ENCODE measurements at places on chromosomes 7 and 10. TPM values are rescaled to one million over a fixed set of nuclear protein-coding genes. Genes with fewer than 3 reads are reported as not detected.

- DNase-seq: no peak
- H3K4me3 ChIP-seq: no peak overlapping the region
- H3K27me3 ChIP-seq: no peaks in the 10 kb centered on the region
- H3K27ac ChIP-seq: no peak overlapping the region
- no peaks in the 10 kb centered on the region for H3K36me3 ChIP-seq
Observed at GRCh38 chr10:75858339-75858738, 426.9 kb downstream of the LRMDA start.

- no peak overlapping the region for H3K4me3 ChIP-seq
- H3K27ac ChIP-seq: no peak overlapping the region
- DNase-seq: no peak
- no peaks in the 10 kb centered on the region for H3K27me3 ChIP-seq
- no peaks in the 10 kb centered on the region for H3K36me3 ChIP-seq
Observed at GRCh38 chr10:113480851-113481502, 71.9 kb upstream of the HABP2 start.

DNA sequence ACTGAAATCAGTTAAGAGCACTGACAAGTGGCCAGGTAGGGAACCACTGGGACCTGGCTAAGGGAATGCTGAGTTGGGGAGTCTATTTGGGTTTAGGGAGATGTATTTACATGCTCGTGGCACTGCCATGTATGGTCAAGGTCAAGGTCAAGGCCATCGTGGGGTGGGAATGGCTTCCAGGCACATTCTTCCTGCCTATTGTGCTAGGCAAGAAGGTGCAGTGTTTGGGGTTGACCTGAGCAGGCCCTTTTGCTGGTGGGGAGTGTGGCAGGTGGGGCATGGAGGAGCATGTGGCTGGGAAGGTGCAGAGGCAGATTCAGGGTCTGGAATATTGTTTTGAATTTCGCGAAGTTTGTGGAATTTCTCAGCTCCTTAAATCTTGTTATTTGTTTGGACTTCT is 17.8 kb downstream of the FAM241B start:
- peaks cover 53% of the 10 kb centered on the region for H3K4me1 ChIP-seq
- H3K27me3 ChIP-seq: peaks cover 3% of the 10 kb centered on the region
- H3K36me3 ChIP-seq: no peaks in the 10 kb centered on the region

GRCh38 chr10:133264461-133264860 is 12.2 kb downstream of the ADAM8 start:
- no peak for DNase-seq
- H3K27ac ChIP-seq: no peak overlapping the region
- no peak overlapping the region for H3K4me3 ChIP-seq

- peaks cover 7% of the 10 kb centered on the region for H3K36me3 ChIP-seq
- H3K27me3 ChIP-seq: no peaks in the 10 kb centered on the region
- no peak overlapping the region for H3K27ac ChIP-seq
- H3K4me1 ChIP-seq: peaks cover 13% of the 10 kb centered on the region
- H3K4me3 ChIP-seq: no peak overlapping the region
- no peak for DNase-seq
Observed at GRCh38 chr7:42934291-42934690, 2.1 kb downstream of the MRPL32 start.

DNA sequence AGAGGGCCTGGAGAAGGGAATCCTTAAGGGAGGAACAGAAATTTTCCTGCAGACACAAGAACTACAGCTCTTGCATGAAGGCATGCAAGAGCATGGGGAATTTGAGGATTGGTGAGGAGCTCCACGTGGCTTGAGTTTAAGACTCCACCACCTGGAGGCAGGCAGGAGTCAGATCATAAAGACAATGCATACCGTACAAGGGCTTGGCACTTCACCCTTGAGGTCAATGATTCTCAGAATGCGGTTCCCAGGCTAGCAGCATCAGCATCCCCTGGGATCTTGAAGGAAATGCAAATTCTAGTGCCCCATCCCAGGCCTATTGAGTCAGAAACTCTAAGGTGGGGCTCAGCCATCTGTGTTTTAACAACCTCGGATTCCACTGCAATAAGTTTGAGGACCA is 143.8 kb downstream of the C7orf25 start:
- no peak for DNase-seq
- no peak overlapping the region for H3K4me3 ChIP-seq

DNA sequence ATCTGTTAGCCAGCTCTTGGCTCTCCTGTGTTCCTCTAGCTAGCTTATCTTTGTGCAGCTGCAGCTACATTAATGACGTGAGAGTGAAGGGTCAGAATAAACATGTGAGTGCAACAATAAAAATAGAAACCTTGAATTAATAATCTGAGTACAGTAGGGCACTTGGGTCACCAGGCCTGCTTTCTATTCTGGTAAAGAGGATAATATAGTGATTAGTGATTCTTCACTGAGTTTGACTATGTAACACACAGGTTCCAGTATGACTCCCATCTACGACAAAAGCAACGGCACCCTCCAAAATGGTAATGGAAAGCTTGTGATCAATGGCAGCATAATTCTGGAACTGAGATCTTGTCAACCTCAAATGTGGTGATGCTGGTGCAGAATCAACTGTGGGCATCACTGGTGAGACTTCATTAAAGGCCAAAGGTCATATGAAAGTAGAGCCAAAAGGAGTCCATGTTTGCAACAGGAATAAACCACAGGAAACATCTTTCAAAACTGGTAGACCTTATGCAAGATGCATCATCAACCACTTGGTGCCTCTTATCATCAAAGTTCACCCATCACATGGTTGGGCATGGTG is 77.6 kb downstream of the NRBF2 start:
- no peaks in the 10 kb centered on the region for H3K36me3 ChIP-seq
- H3K27ac ChIP-seq: no peak overlapping the region
- peaks cover 3% of the 10 kb centered on the region for H3K4me1 ChIP-seq
- no peak for DNase-seq
- H3K4me3 ChIP-seq: no peak overlapping the region

DNA sequence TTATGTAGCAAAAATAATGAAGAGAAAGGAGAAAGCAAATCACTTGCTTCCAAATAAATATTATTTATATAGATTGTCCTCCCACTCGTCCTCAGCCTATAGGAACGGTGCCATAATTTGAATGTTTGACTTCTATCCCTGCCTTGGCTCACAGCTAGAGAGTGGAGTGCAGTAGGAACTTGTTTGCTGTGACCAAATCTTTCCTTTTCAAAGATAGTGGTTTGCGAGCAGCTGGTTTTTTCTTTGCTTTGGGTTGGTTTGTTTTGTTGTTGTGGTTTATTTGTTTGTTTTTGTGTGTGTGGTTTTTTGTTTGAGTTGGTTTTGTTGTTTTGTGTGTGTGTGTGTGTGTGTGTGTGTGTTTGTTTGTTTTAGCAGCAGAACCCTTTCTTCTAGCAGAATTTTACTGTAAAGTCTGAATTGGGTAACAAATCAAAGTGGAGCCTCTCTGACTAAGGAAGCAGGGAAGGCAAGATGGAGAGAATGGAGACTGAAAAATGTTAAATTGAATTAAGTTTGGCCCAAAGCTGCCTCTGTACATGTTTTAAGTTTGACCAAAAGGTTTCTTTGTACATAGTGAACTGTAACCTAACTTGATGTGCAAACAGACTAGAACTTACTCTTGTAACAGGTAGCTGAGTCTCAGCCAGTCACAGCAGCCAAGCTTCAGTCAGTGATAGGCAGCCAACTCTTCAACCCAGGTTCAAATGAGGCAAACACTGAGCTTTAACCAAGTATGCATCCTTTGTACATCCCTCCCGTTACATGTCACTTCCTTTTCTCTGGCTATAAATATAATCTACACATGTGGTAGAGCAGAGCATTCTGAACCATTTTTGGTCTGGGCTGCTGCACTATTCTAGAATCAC is 149.5 kb upstream of the LRGUK start:
- H3K36me3 ChIP-seq: no peaks in the 10 kb centered on the region
- H3K27ac ChIP-seq: no peak overlapping the region
- DNase-seq: no peak
- no peak overlapping the region for H3K4me3 ChIP-seq

- H3K4me1 ChIP-seq: no peaks in the 10 kb centered on the region
- peaks cover 2% of the 10 kb centered on the region for H3K36me3 ChIP-seq
- no peak overlapping the region for H3K27ac ChIP-seq
Observed at GRCh38 chr10:102963756-102964025, 45.6 kb downstream of the CNNM2 start.

DNA sequence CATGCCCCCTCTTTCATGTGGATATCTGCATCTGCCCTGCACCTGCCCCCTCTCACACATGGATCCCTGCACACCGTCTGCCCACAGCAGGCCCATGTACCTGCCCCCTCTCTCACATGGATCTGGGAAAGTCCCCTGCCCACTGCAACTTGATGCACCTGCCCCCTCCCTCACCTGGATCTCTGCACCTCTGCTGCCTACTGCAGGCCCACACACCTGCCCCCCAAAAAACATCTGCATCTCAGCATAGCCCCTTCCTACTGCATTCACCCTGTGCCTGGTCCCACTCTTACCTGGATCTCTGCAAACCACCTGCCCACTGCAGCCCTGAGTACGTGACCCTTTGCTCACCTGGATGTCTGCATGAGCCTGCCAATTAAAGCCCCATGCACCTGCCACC is 479.8 kb downstream of the PTPRN2 start:
- no peak overlapping the region for H3K27ac ChIP-seq
- DNase-seq: no peak
- H3K4me3 ChIP-seq: no peak overlapping the region
- peaks cover 25% of the 10 kb centered on the region for H3K36me3 ChIP-seq

DNA sequence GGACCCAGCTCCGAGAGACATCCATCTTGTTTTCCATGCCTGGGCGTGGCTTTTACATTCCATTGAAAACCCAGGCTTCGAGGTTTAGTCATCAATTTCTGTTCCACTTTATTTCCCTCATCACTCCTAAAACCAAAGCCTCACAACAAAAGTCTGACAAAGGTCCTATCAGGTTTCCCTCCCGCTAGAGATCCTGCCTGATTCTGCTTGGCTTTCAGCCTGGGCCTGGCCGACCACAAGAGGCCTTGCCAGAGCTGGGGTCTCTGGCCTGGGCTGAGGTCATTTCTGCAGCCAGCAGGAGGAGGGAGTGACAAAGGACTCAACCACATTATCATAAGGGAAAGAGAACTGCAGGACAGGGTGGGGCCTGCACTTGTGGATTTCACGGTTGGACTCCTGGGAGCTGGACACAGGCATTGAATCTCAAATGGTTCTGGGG is 167.0 kb downstream of the FANK1 start:
- peaks cover 17% of the 10 kb centered on the region for H3K4me1 ChIP-seq
- no peak overlapping the region for H3K4me3 ChIP-seq
- H3K36me3 ChIP-seq: peaks cover 3% of the 10 kb centered on the region
- no peaks in the 10 kb centered on the region for H3K27me3 ChIP-seq
- DNase-seq: no peak
- no peak overlapping the region for H3K27ac ChIP-seq

The AKR1C8 gene
- 0.20 TPM for total RNA-seq

The NUTM2E gene
- total RNA-seq: 0.88 TPM

The HYAL4 gene
- not detected for total RNA-seq

The MNX1 gene
- total RNA-seq: 1.2 TPM

The ABCB1 gene
- 39.2 TPM for total RNA-seq

Data from spinal cord (tissue), 10 donors.